ENCODE measurements at places on chromosomes 2 and 18.

DNA sequence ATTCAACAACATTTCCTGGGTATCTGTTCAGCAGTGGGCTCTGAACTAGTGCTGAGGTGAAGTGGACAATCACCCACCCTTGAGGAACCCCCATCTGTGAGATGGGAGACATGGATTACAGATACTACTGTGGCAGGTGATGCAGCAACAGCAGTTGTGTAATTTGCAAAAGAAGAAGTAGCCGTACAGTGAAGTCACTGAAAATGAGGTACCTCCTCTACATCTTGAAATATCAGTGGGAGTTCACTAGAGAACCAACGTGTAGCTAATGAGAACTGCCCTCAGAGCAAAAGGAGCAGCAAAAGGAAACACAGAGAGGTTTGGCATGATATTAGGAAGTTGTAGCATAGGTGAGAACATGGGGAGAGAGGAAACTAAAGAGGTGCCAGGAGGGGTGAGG is 41.3 kb downstream of the VSNL1 start:
- no peak for DNase-seq

- no peak for DNase-seq
Measured at GRCh38 chr2:131519466-131519865, 8.2 kb upstream of the CCDC74A start.

GRCh38 chr2:196696423-196697079 is 57.0 kb downstream of the CCDC150 start:
- peak; percentile 90 for DNase-seq

DNA sequence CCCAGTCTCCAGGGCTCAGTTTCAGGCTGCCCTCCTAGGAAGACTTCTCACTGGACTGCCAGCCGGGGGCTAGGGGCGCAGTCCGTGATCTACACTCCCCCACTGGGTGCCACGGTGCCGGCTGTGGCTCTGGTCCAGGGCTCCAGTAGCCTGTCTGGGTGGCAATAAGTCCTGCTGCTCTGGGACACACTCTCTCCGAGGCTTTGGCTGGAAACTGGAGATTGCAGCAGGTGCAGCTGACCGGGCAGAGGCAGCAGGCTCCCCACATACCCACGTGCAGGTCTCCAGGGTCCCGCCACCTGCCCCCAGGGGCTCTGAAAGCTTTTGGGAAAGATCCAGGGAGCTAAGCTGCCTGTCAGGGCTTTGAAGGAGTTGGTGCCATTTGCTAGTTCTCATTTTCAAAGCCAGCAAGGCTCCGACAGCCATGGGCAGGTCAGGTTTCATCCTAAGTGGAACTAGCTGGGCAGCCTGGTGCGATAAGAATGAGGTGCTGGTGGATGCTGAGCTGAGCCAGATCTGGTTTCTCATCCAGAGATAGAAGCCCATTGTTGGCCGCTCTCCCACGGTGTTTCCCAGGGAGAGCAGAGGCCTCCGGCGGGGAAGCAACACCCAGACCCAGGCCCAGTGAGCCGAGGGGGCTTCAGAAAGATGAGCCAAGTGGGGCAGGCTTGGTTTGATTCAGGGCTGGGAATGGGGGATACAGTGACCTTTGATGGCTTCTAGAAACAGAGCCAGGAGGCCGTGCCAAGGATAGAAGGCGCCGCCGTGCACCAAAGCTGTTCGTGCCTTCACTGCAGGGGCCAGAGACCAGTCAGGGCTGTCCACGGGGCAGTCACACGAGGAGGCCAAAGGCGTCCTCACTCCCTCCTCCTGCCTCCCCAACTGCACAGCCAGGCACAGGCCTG is 141.7 kb upstream of the GPC1 start:
- no peak for DNase-seq

DNA sequence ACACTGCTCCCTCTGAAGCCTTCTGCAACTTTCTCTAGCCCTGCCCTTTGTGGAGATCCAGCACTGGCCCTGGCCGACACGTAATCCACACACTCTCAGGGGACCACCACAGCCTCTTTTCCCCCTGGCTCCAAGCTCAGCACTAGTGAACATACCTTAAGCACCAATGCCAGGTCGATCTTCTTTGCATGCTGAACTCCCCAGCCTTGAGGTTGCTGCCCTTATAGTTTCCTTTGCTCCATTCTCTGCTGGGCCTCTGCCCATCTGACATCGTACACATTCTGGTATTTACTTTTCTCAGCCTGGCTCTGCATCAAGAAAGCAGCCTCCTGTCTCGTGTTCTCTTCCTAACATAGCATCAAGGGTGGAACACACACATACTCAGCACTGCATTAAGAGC is 361.5 kb downstream of the LPIN1 start:
- peak; percentile 36 for DNase-seq

DNA sequence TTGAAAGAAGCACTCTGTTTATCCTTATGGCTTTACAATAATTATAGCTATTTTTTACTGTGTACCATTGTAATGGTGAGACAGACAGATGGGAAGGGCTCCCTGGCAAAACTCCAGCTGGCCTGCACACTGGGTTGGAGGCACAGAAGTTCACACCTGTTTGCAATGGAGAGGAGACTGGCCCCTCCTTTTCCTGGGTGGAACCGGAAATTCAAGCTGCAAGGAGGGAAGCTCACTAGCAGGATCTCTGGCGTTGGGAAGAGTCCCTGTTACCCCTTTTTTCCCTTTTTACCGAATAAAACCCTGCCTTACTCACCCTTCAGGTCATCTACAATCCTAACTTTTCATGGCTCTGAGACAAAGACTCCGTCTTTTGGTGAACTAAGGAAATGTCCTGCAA is 100.3 kb upstream of the TFPI start:
- no peak for DNase-seq

DNA sequence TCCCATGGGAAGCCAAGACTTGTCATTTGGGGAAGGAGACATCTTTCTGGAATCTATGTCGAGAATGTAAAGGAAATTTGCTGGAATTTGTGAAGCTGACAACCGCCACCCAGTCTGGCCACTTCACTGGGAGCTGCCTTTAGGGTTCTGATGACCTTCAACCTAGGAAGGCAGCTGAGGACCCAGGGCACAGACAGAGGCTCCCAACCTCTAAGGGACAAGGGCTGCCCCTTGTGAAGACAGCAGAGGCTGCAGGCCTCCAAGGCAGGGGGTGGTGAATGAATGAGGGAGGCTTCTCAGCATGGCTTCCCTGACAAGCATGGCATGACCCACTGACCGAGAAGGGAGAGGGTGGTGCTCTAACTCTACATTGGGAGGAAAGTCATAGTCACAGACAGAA is 128.9 kb upstream of the ASB18 start:
- DNase-seq = no peak
